ENCODE measurements at places on chromosomes 7 and 10.

GRCh38 chr10:50508315-50509051, 115.3 kb downstream of the SGMS1 start:
- DNase-seq, result no peak

DNA sequence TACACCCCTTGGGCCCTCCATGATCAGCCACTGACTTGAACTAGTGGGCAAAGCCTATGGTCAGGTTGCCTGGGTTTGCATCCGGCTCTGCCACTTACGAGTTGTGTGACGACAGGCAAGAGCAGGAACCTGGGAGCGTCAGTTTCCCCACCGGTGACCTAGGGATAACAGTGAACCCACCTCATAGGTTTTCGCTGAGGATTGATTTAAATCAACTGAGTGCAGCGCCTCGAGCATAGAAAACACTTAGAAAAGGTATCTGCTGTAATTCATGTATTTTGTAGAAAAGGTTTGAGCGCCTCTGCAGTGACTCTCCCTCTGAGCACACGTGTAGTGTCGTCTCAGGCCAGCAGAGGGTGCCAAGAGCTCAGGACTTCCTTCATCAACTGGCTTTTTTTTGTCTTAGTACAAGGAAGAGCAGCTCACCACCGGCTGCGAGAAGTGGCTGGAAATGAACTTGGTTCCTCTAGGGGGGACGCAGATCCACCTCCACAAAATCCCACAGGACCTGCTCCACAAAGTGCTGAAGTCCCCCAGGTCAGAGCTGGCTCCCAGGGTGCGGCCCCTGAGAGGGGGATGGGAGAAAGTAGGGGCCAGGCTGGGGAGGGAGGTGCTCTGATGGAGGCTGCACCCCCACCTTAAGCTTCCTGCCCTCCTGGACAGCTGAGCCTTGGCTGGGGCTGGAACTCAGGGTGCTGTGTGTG, 27.7 kb downstream of the BTBD16 start:
- DNase-seq, result peak; percentile 90

GRCh38 chr7:149799397-149800168, 26.2 kb upstream of the ZNF467 start:
- DNase-seq, result no peak

GRCh38 chr7:87154166-87154565, 1.9 kb downstream of the DMTF1 start:
- DNase-seq, result no peak

DNA sequence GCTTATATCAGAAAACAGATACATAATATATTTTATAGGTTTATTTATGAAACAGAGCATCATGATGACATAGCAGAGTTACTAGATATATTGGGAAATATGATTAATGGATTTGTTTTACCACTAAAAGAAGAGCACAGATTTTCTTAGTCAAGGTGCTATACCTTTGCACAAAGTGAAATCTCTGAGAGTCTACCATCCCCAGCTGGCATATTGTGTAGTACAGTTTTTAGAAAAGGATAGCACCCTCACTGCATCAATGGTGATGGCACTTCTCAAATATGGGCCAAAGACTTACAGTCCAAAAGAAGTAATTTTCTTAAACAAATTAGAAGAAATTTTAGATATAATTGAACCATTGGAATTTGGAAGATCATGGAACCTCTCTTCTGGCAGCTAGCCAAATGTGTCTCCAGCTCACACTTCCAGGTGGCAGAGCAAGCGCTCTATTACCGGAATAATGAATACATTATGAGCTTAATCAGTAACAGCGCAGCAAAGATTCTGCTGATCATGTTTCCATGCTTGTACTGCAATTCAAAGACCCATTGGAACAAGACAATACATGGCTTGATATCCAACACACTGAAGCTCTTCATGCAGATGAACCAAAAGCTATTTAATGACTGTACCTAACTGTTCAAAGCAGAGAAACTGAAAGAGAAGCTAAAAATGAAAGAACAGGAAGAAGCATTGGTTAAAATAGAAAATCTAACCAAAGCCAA, 21.9 kb upstream of the CREB3L2 start:
- no peak for DNase-seq

DNA sequence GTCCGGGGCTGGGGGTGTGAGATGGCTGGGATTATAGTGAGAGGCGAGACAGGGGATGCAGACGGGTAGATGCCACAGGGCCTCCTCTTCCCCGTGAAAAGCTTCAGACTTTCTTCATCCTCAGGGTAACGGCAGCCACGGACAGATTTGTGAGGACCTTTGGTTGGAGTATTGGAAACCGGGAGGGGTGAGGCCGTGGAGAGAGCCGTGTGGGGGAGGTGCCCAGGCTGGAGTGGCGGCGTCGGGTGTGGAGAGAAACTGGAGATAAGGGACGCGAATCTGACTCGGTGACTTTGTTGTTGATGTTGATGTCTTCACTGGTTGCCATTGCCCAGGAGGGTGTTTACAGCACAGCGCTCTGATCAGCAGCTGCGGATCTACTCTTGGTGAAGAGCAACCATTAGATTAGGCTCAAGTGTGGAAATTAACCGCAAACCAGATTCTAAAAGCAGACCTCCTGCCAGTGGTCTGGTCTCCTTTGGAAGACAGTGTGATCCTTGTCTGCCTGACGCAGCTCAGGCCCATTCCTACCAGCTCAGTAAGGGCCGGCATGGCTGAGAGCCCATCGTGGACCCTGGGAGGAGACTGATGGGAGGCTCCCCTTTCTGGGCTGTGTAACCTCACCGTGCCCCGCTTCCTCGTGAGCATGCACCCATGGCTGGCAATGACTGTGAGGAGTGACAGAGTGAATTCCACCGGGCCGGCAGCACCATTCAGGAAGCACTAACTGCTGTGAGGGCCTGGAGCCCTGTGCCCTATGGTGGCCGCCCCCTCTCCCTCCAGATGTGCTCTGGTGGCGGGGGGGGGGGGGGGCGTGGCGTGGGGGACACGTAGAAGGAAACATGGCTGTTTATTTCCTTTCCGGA, 90.3 kb downstream of the INPP5A start:
- peak; percentile 92 for DNase-seq

GRCh38 chr10:19911886-19912285, 95.7 kb downstream of the PLXDC2 start:
- no peak for DNase-seq

GRCh38 chr7:140230516-140230860, 53.7 kb upstream of the KDM7A start:
- DNase-seq, result peak; percentile 72

- peak; percentile 61 for DNase-seq
These were observed 40.9 kb upstream of the MET start for GRCh38 chr7:116630932-116631671.

DNA sequence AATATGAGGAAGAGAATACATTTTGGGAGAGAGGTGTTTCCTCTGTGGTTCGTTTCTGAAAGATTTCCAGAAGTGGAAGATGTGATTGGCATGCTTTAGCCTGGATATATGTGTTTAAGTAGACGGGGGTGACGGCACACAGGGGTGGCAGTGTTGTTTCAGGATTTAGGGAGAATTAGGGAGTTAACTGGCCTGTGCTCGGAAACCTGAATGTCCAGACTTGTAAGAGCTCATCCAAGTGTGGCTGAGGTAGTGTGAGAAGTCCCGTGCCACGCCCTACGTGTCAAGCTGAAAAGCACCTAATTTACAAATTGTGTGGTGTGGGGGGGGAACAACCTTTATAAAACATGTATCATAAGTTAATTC, 1.1 kb downstream of the RALA start:
- no peak for DNase-seq

- peak; percentile 43 for DNase-seq
These were observed 4.6 kb downstream of the TRPV6 start for GRCh38 chr7:142880876-142881505.
